ENCODE measurements at places on chromosomes 13 and 19.

DNA sequence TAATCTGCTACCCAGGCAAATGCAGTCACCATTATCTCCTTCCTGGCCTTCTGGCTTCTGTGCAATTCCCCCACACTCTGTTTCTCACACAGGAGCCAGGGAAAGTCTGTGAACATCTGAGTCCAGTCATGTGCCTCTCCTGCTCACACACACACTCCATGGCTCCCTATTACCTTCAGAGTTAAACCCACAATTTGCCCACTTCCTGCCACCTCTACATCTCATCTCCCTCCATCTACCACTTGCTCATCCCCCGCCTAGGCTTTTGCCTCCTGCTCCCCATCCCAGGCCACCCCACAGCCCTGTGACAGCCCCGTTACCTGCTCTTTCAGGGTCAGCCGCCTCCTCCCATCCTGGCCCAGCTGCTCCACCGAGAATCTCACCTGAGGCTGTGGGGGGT lies 13.5 kb downstream of the IL12RB1 start:
- DNase-seq, result no peak

GRCh38 chr13:67155898-67156722 lies 74.0 kb downstream of the PCDH9 start:
- no peak for DNase-seq

DNA sequence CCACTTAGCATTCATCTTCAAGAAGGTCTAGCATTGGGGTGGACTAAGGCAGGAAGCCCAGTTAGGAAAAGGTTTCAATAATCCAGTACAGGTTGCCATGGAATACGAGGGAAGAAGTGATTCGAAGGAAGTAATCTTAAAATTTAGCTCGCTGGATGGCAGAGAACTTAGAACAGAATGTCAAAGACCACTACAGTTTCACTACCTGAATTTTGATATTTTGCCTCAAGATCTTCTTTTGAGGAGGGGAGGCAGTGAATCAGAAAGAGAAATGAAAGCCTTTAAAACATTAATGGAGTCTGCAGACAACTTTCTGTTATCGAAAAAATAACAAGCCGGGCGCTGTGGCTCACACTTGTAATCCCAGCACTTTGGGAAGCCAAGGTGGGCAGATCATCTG lies 7.0 kb upstream of the RAB8A start:
- DNase-seq, result no peak

GRCh38 chr13:51942189-51942588 lies 69.1 kb downstream of the ATP7B start:
- DNase-seq, result no peak

Measured in stimulated activated CD4-positive, alpha-beta T cell treated with anti-CD3 and anti-CD28 coated beads, TNF-alpha, amount 100 ng/mL, for 4 hours (primary cell).